ENCODE measurements at places on chromosomes 5 and 9.

GRCh38 chr5:143757116-143757515, 54.8 kb upstream of the HMHB1 start:
- H3K4me1 ChIP-seq: no peaks in the 10 kb centered on the region
- no peak overlapping the region for H3K27ac ChIP-seq
- no peak for DNase-seq
- H3K36me3 ChIP-seq: no peaks in the 10 kb centered on the region

DNA sequence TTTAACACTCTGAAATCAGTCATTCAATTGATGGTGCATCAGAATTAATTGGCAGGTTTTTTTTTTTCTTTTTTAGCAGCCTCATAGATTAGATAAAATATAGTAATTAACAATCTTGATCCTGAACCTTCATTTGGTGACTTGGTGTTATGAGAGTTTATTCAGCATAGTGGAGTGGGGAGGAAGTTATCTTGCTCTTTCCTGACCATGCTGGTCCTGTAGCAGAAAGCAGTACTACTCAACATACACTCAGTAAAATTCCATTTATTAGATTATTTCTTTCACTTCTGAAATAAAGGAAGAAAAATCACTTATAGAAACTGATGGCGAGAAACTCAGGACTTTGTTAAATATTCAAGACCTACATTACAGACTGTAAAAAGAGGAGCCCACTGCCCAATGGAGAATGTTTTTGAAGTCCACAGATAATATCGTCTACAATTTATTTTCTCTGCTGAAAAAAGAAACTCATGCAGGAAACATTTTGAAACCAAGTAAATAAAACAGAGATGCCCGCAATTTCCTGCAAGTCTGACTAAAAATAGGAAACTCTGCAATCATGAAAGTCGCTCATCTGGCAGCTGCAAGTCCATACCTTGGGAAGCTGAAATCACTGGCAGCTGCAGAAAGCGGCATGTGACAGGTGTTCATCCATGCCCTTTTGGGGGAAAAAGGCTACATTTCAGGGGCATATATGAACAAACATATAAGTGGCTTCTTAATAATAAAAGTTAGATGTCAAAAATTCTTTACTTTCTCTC, 233.2 kb upstream of the RFX3 start:
- H3K27me3 ChIP-seq: no peaks in the 10 kb centered on the region
- H3K4me1 ChIP-seq: peaks cover 15% of the 10 kb centered on the region

- no peaks in the 10 kb centered on the region for H3K36me3 ChIP-seq
- H3K4me3 ChIP-seq: no peak overlapping the region
- no peak for DNase-seq
These were observed 48.2 kb upstream of the JAK2 start for GRCh38 chr9:4936823-4937222.

DNA sequence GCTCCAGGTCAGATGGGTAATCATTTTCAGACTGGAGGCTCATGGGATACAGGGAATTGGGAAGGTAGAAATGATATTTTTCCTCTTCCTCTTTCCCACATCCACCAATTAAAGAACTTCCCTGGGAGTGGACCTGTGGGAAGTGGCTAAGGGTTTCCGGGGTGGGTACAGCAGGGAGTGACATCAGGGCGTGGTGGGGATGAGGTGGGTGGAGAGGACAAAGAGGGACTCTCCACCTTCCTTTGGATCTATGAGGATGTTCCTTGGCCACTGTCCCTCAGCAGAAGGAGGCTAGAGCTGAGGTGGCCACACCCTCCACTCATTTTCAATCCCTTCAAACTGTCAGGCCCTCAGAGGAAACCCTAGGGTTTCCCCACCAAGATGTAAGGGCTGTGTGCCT, 54.7 kb downstream of the IRF1 start:
- peak overlapping the region; percentile 84 for H3K27ac ChIP-seq
- H3K4me3 ChIP-seq: no peak overlapping the region
- no peaks in the 10 kb centered on the region for H3K27me3 ChIP-seq

- DNase-seq: no peak
- no peaks in the 10 kb centered on the region for H3K4me1 ChIP-seq
These were observed 60.5 kb downstream of the TARS1 start for GRCh38 chr5:33501260-33501659.

GRCh38 chr9:118954857-118955256, 414.4 kb downstream of the BRINP1 start:
- no peak for DNase-seq
- H3K4me1 ChIP-seq: no peaks in the 10 kb centered on the region
- H3K36me3 ChIP-seq: no peaks in the 10 kb centered on the region
- H3K27me3 ChIP-seq: no peaks in the 10 kb centered on the region

GRCh38 chr9:131080589-131080988, 15.7 kb upstream of the AIF1L start:
- H3K36me3 ChIP-seq: no peaks in the 10 kb centered on the region
- no peak for DNase-seq
- no peak overlapping the region for H3K27ac ChIP-seq

GRCh38 chr9:12141422-12141821, 551.8 kb upstream of the TYRP1 start:
- no peak overlapping the region for H3K27ac ChIP-seq
- H3K27me3 ChIP-seq: no peaks in the 10 kb centered on the region
- DNase-seq: no peak
- no peaks in the 10 kb centered on the region for H3K36me3 ChIP-seq
- H3K4me3 ChIP-seq: no peak overlapping the region

DNA sequence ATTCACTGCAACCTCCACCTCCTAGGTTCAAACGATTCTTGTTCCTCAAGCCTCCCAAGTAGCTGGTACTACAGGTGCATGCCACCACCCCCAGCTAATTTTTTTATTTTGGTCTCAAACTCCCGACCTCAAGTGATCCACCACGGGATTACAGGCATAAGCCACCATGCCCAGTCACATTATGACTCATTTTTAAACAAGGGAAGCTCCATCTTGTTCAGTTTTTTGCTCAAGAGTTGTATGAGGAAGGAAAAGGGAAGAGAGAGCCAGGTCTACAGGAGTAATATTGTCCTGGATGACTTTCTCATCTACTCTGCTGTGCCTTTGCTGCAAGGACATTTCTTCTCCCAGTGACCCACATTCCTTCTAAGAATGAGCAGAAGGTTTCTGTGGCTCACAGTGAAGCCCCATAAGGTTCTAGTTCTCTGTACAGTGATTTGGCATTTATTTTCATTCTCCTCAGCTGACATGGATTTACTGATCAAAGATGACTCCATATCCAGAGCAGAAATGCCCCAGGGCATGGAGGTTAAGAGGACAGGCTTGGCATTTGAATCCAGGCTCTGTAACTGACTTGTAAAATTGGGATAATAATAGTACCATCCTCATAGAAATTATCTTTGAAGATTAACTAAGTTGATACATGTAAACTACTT, 153.5 kb downstream of the CDH6 start:
- DNase-seq: no peak
- no peaks in the 10 kb centered on the region for H3K27me3 ChIP-seq
- H3K4me3 ChIP-seq: no peak overlapping the region
- H3K4me1 ChIP-seq: no peaks in the 10 kb centered on the region

DNA sequence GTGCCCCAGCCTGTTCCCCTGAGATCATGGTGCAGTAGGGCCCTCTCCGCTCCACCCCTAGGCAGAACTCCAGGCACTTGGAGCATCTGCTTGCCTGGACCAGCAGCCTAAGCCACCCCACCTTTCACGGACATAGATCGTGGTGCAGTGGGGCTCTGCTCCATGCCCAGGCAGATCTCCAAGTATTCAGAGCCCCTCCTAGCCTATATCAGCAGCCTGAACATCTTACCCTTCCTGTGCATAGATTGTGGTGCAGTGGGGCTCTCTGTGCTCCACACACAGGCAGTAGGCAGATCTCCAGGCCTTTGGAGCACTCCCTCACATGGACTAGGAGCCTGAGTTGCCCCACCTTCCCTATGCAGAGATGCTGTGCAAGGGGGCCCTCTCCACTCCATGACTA, 103.0 kb downstream of the GLIS3 start:
- no peak overlapping the region for H3K27ac ChIP-seq
- H3K36me3 ChIP-seq: no peaks in the 10 kb centered on the region
- H3K4me3 ChIP-seq: no peak overlapping the region
- DNase-seq: no peak
- H3K27me3 ChIP-seq: no peaks in the 10 kb centered on the region

DNA sequence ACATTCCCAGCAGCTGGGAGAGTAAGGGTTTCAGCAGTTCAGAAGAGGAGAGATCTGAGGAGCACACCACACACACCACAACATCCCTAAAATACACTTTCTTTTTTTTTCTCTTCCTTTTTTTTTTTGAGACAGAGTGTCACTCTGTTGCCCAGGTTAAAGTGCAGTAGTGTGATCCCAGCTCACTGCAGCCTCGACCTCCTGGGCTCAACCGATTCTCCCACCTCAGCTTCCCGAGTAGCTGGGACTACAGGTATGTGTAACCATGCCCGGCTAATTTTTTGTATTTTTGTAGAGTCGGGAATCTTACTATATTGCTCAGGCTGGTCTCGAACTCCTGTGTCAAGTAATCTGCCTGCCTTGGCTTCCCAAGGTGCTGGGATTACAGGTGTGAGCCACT, 9.7 kb upstream of the UBAP1 start:
- no peaks in the 10 kb centered on the region for H3K36me3 ChIP-seq
- no peak overlapping the region for H3K27ac ChIP-seq
- no peaks in the 10 kb centered on the region for H3K27me3 ChIP-seq
- DNase-seq: no peak
- peaks cover 13% of the 10 kb centered on the region for H3K4me1 ChIP-seq

- no peaks in the 10 kb centered on the region for H3K27me3 ChIP-seq
- H3K4me1 ChIP-seq: no peaks in the 10 kb centered on the region
These were observed 80.5 kb downstream of the IRX2 start for GRCh38 chr5:2670940-2671339.

- H3K4me3 ChIP-seq: no peak overlapping the region
- H3K4me1 ChIP-seq: no peaks in the 10 kb centered on the region
- H3K36me3 ChIP-seq: no peaks in the 10 kb centered on the region
- no peak for DNase-seq
These were observed 823.6 kb upstream of the ARRDC3 start for GRCh38 chr5:92206681-92207080.

DNA sequence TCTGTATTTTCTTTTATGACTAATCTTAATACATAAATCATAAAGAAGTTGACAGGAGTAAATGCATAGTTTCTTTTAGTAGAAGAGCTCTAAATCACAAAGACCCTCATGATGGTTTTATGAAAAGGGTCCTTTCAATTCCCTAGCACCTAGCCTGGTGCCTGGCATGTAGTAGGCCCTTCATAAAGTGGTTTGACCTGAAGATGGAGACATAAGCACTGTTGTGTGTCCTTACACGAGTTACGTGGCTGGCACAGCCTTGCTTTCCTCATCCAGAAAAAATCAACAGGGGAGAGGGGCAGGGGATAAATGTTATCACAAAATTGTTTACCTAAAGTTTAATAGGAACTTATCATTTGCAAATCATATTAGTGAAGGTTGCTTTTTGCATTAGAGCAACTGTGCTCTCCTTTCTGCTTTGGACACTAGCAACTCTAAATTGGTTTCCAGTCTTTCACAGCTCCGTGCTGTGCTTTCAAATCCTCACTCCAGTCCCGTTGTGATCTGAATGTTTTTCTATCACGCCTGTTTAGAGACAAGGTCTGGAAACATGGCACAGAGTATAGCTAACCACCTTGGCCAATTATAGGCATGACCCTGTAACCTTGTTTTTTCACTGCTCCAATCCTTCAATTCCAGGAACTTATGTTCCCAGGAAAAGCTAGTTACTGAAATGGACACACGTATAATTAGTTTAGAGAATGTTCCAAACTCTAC, 55.7 kb downstream of the ARL15 start:
- H3K4me3 ChIP-seq: no peak overlapping the region
- no peaks in the 10 kb centered on the region for H3K27me3 ChIP-seq
- H3K36me3 ChIP-seq: no peaks in the 10 kb centered on the region
- peak overlapping the region; percentile 28 for H3K27ac ChIP-seq
- DNase-seq: no peak
- no peaks in the 10 kb centered on the region for H3K4me1 ChIP-seq

DNA sequence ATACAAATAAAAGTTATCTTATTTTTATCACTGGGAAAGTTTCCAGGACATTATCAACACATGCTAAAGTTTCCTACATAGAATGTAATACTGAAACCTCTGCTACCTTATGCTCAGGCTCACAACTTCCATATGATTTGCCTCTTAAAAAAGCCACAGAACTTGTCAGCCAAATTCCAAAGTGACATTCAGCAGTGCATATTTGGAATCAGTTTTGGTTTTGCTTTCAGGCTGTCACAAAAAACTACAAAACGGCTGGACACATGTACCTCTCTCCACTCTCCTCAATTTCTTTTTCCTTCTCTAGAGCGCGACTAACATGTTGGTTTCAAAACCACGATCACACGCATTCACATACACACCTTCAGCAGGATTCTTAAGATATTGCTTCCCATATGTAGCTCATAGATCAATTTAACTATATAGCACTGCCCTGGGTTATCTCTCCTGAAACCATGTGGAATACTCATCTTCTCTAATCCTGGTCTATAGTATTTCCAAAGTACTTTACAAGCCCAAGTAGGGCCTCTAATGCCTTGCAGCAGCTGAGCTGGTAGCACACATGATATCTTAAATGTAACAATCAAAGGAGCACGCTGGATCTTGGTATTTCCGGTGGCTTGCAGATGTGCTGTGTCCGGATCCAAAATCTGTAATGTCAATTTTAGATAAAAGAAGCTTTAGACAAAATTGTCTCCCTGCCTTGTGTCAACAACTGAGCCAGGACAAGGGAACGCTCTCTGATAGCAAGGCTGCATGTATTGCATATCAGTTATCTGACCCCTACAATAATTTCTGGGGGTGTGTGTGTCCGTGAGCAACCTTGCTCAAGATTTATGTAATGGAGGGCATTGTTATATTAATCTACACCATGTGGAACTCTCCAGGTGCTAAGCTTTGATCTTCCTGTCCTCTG, 203.2 kb downstream of the DMRT2 start:
- H3K27ac ChIP-seq: no peak overlapping the region
- H3K4me1 ChIP-seq: no peaks in the 10 kb centered on the region
- no peak overlapping the region for H3K4me3 ChIP-seq
- H3K36me3 ChIP-seq: no peaks in the 10 kb centered on the region

- H3K27me3 ChIP-seq: no peaks in the 10 kb centered on the region
- no peak overlapping the region for H3K27ac ChIP-seq
- H3K4me1 ChIP-seq: no peaks in the 10 kb centered on the region
- no peak overlapping the region for H3K4me3 ChIP-seq
- DNase-seq: no peak
- no peaks in the 10 kb centered on the region for H3K36me3 ChIP-seq
These were observed 28.2 kb downstream of the TPPP start for GRCh38 chr5:664994-665360.

- no peaks in the 10 kb centered on the region for H3K27me3 ChIP-seq
- no peak for DNase-seq
- H3K4me3 ChIP-seq: no peak overlapping the region
- H3K36me3 ChIP-seq: no peaks in the 10 kb centered on the region
- H3K27ac ChIP-seq: no peak overlapping the region
- H3K4me1 ChIP-seq: no peaks in the 10 kb centered on the region
These were observed 195.6 kb upstream of the TNC start for GRCh38 chr9:115313545-115313944.

GRCh38 chr9:111438541-111439235, 45.5 kb downstream of the ECPAS start:
- H3K4me3 ChIP-seq: no peak overlapping the region
- H3K27ac ChIP-seq: no peak overlapping the region
- H3K36me3 ChIP-seq: peaks cover 47% of the 10 kb centered on the region
- no peak for DNase-seq

Data from vagina (tissue), 2 donors.